ENCODE measurements at places on chromosomes 4 and X.
A peak's percentile ranks its signal among the peaks of the same experiment; 100 is the strongest.

GRCh38 chr4:115945026-115945425 lies 831.6 kb upstream of the NDST4 start:
- no peak for DNase-seq

DNA sequence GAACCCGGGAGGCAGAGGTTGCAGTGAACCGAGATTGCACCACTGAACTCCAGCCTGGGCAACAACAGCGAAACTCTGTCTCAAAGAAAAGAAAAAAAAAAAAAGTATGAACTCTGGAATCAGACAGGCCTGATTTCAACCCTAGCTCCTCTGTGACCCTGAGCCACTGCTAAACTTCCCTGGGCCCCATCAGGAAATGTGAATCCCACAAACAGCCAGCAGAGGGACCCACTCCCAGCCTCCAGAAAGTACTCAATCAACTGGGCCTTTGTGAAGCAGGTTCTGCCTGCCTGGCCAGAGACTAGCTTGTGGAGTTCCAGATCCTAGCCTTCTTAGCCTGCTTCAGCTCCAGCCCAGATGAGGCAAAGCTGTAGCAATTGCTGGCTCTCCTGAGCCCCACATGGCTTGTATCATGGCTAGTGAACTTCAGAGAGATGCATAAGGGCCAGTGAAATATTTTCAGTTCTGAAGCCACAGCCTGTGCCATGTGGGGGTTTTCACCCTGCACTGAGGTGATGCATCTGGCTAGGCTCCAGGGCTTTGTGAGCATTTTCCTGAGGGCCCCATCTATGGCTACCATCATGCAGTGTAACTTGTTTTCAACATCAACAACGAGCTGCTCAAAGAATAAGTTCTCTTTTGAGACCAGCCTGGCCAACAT lies 7.2 kb upstream of the IDS start:
- DNase-seq, result peak; percentile 27

- DNase-seq, result no peak
These were observed 92.0 kb upstream of the EMCN start for GRCh38 chr4:100609810-100610209.

GRCh38 chr4:3209551-3210325 lies 39.2 kb upstream of the MSANTD1 start:
- no peak for DNase-seq

DNA sequence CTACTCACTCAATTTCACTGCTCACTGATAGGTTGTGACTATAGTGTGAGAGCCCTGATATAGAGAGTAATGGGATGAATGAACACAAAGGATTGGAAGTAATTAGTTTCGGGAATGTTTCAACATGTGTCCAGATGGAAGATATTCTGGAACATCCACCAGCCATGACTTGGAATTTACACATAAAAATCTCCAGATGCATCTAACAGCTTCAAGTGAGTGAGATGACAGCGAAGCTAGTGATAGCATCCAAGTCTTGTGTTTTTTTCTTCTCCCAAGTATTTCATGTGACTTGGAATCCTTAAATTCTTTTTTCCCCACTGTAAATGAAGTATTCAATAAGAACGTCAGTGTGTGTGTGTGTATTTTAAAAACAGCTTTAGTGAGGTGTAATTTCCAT lies 82.1 kb downstream of the CLDN34 start:
- no peak for DNase-seq

- DNase-seq, result no peak
These were observed 648.6 kb upstream of the AGA start for GRCh38 chr4:178090640-178091411.

GRCh38 chrX:107747596-107748161 lies 27.9 kb downstream of the TSC22D3 start:
- peak; percentile 5 for DNase-seq

GRCh38 chr4:115292320-115293092 lies 179.1 kb upstream of the NDST4 start:
- no peak for DNase-seq

DNA sequence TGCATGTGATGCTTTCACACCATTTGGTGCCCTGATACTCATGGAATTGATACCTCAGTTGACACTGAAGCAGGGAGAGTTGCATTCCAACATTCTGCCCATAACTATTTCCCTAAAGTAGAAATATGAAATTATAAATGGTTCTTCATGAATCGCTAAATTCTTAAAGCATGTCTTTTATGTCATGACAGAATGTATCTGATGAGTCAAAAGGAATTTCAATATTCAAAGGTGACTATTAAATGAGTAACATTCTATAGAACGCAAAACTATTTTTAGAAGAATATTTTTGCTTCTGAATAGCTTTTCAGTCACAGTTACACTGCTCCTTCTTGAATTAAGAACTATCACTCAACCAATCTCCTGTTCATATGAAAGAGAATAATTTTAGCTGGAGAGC lies 152.8 kb downstream of the ADGRA3 start:
- no peak for DNase-seq

- DNase-seq, result no peak
These were observed 24.3 kb downstream of the IRF2 start for GRCh38 chr4:184450045-184450444.

- no peak for DNase-seq
These were observed 435.6 kb downstream of the TMA16 start for GRCh38 chr4:163930086-163930485.

GRCh38 chr4:14827111-14827510 lies 175.2 kb upstream of the CPEB2 start:
- DNase-seq, result no peak

DNA sequence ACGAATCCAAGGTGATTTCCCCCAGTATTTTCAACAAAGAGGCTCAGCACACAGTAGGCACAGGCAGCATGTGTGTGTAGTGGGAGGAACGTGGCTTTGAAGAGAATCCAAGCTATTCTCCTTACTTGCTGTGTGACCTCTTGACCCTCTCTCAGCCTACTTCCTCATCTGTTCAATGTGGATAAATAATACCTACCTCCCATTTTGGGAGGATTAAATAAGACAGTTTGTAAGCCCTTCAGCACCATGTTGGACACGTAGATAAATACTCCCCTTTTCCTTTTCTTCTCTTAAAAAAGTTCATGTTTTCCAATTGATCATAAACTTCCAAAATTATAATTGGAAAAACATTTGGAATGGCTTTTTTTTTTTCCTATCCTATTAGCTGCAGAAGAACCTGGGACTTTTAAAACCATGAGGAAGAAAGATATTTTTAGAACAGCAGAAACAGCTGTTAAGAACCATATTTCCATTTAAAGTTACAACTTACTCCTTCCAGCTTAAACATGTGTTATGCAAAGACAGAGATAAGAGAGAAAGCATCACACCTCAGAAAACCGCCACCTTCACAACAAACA lies 56.1 kb upstream of the TMEM131L start:
- no peak for DNase-seq

- DNase-seq, result no peak
These were observed 2.5 kb downstream of the DCK start for GRCh38 chr4:70996018-70996360.

DNA sequence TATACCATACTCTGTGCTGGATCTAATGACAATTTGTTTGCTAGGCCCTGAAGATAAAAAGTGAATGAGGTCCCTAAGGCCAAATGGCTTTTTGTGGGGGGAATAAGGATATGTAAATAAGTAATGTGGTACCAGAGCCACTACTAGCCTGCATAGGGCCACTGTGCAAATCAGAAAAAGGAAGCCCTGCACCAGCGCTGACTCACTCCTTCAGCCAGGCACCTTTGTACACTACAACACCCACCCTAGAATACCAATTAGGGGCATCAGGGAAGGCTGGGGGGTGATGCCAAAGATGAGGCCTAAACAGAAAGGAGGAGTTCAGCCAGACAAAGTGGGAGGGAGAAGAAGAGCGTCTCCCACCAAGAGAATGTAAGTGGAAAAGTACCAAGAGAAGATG lies 122.2 kb downstream of the CAMK2D start:
- no peak for DNase-seq

DNA sequence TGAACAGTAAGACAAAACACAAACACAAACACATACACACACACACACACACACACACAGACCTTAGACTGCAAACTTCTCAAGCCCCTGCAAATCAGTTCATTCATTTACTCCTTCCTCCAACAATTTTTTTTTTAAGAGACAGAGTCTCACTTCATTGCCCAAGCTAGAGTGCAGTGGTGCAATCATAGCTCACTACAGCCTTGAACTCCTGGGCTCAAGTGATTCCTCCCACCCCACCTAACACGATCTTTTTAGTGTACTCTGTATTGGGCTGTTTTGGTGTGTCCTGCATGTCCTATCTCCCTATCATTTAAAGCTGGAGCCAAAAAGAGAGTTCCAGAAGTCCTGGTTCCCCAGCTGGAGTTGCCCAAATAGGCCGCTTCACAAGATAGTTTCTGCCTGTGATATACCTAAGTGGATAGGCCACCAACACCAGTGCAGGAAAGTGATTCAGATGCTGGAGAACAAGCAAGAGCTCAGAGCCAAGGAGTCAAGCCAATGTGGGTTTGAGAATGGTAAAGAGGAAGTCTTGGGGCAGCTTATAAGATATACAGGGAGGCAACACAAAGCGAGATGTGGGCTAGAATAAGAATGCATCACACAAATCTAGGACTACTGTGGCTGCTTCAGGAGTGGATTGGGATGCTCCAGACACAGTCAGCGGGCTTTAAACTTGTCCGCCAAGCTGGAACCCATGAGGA lies 85.4 kb upstream of the RAPGEF2 start:
- DNase-seq, result no peak

GRCh38 chrX:97763981-97764380 lies 880.3 kb downstream of the RPA4 start:
- DNase-seq, result no peak

- no peak for DNase-seq
These were observed 161.6 kb upstream of the MID1 start for GRCh38 chrX:10781847-10782530.

All from RCC 7860 (cell line).